ENCODE measurements at places on chromosomes 16 and 17.
A peak's percentile ranks its signal among the peaks of the same experiment; 100 is the strongest.

- no peak for DNase-seq
Measured at GRCh38 chr16:4748682-4749411, 14.5 kb downstream of the DNAAF8 start.

GRCh38 chr17:64155129-64155528, 25.2 kb upstream of the ERN1 start:
- DNase-seq: no peak

DNA sequence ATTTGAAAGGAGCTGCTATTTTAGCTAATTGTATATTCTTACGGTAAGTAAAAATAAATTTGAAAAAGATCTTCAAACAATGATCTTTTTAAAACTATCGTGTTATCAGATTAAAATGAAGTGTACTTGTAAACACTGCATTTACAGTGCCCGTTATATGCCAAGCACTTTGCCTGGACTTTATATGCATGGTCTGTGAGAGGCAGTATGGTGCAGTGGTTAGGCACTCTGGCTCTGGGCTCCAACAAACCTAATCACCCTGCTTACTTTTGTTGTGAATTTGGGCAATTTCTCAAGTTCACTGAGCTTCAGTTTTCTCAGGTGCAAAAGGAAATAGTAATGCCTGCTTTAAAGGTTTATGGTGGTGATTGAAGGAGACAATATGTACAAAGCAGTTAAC, 1.4 kb downstream of the PMP22 start:
- no peak for DNase-seq

DNA sequence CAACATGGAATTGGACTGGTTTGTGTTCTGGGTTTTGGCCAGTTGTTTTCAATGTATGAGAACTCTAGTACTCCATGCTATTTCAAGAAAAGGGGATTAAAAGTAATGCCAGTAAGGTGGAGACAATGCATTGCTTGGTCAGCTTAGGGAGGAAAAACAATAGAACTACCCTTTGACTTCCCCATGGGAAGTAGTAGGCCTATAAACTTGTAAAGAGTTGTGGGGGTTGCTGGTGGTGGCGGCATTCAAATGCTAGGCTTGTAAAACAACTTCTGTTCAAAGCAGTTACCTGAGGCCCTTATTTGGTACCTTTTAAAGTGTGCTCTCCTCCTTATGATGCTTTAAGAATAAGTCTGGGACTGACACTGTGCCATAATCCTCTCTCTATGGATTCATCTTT, 9.4 kb downstream of the MAP3K3 start:
- no peak for DNase-seq

DNA sequence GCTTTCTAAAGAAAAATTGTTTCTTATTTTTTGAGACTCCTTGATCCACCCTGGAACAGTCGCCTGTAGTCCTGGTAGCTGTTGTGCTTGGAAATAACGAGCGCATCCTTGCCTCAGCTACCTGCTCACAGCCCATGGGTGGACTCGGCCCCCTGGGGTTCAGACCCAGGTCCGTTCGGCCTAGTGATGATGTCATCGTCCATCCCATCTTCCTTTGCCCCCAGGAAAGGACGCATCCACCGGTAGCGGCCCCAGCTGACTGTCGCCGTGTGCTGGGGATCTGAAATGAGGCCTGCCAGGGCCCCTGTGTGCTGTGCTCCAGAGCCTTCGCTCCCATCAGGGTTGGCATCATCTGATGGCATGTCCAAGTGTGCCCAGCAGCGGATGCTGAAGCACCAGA, 12.0 kb upstream of the CACNG1 start:
- no peak for DNase-seq

- DNase-seq: no peak
Measured at GRCh38 chr17:28279411-28279810, 39.6 kb upstream of the TMEM97 start.

DNA sequence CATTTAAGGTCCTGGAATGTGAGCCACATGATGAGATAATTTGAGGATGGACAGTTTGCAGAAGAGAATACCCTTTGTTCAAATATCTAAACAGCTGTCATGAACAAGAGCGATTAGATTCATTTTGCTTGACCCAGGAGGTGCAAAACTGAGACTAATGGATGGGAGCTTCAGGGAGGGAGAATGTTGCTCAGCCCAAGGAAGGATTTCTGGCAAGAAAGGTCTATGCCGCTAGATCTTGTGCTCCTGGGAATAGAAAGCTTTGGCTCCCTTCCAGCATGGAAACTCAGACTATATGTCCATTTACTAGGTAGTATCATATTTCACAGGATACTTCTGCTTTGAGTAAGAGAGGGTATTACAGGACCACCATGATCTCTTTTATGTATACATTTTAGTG, 14.8 kb upstream of the CDH11 start:
- no peak for DNase-seq

- no peak for DNase-seq
Measured at GRCh38 chr17:72468841-72469240, 348.0 kb downstream of the SOX9 start.

DNA sequence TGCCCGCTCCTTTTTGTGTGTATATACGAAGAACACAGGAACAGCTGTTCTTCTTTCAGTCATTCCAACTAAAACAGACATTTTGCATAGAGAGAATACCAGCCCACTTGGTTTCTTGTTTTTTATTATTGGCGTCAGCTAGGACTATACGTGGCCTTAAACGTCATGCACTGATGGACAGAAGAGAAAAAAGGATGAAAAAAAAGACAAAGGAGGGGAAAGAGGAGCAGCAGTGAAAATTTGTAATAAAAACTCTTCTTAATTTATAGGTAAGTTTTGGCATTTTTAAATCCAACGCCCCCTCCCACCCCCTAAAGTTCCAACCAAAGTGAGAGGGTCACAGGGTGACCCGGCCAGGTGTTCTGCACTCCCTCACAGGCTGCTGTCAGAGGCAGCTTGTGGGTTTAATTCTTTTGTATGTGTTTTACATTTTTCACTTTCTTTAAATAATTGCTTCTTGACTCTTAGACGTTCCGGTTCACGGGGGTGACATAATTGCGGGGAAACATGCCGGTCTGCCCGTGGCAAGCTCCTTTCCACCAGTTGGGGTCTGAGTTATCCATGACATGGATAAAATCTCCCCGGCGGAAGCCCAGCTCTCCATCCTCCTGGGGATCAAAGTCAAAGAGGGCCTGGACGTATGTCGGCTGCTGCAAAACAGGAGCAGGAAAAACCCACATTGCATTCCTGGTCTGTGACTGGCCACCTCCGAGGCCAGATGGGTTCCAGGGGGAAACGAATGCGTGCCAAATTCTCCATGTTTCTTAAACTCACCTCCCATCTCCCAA, 30.9 kb upstream of the SLC25A19 start:
- DNase-seq: no peak

GRCh38 chr17:77476006-77476405, 335.2 kb downstream of the SEC14L1 start:
- DNase-seq: no peak

GRCh38 chr17:42112552-42113176, at the start of gene DHX58:
TSS of gene DHX58 (minus strand) at chr17:42112714. CDS start at chr17:42111892, 822 bp downstream.
- peak; percentile 41 for DNase-seq

GRCh38 chr16:15523092-15523541, 88.7 kb downstream of the BMERB1 start:
- no peak for DNase-seq

GRCh38 chr16:27700304-27700995, 150.5 kb downstream of the KATNIP start:
- no peak for DNase-seq

- no peak for DNase-seq
Measured at GRCh38 chr16:4787627-4788482, at the start of gene SEPTIN12. TSS of gene SEPTIN12 (minus strand) at chr16:4788345. CDS start at chr16:4787645, 700 bp downstream.

GRCh38 chr17:75371339-75371738, 34.1 kb downstream of the GRB2 start:
- no peak for DNase-seq

DNA sequence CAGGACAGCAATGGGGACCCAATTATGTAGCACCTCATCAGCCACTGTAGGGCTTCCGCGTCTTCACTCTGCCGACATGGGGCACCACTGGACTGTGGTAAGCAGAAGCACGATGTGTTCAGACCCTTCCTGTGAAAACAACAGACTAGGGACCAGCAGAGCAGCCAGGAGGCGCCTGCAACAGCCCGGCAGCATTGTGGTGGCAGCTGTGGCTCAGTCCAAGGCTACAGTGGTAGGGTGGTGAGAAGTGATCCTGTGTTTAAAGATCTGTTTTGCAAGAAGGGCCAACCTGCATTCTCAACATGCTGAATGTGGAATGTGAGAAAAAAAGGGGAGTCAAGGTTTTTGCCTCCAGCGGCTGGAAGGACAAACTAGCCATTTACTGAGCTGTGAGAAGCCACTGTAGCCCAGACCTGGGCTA, 80.8 kb downstream of the GAS7 start:
- DNase-seq: no peak

GRCh38 chr16:79217375-79218011, 383.0 kb downstream of the MAF start:
- DNase-seq: no peak

DNA sequence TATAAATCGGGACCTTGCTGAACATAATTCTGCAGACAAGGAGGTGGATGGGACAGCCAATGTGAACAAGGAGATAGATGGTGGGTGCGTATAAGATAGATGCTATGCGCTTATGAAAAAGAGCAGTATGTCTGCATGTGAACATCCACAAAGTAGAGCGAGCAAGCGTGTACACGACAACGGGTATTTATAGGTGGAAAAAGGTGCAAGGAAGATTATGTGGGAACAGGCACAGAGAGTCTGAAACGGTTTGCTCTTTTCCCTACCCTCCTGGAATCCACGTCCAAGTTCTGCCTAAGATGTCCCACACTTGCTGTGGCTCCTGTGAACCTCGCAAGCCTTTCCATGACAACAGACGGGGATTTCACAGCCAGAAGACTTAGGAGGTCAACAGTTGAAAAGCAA, 43.0 kb downstream of the SNX11 start:
- DNase-seq: no peak

DNA sequence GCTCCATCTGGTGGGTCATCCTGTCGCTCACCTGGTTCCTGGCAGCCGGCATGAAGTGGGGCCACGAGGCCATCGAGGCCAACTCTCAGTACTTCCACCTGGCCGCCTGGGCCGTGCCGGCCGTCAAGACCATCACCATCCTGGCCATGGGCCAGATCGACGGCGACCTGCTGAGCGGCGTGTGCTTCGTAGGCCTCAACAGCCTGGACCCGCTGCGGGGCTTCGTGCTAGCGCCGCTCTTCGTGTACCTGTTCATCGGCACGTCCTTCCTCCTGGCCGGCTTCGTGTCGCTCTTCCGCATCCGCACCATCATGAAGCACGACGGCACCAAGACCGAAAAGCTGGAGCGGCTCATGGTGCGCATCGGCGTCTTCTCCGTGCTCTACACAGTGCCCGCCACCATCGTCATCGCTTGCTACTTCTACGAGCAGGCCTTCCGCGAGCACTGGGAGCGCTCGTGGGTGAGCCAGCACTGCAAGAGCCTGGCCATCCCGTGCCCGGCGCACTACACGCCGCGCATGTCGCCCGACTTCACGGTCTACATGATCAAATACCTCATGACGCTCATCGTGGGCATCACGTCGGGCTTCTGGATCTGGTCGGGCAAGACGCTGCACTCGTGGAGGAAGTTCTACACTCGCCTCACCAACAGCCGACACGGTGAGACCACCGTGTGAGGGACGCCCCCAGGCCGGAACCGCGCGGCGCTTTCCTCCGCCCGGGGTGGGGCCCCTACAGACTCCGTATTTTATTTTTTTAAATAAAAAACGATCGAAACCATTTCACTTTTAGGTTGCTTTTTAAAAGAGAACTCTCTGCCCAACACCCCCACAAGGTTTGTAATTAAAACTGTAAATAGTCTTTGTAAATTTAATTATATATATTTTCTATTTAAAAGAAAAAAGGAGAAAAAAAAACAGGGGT, 1.7 kb downstream of the FZD2 start:
- DNase-seq: no peak

DNA sequence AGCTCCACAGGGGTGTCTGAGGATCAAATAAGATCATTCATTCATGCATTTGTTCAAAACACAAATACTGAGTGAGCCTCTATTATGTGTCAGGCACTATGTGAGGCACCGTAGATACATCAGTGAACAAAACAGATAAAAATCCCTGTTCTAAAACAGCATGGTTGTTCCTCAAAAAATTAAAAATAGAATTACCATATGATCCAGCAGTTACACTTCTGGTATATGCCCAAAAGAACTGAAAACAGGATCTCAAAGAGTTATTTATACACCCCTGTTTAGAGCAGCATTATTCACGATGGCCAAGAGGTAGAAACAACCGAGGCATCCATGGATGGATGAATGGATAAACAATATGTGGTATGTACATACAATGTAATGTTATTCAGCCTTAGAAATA, 15.4 kb downstream of the PIPOX start:
- DNase-seq: no peak

DNA sequence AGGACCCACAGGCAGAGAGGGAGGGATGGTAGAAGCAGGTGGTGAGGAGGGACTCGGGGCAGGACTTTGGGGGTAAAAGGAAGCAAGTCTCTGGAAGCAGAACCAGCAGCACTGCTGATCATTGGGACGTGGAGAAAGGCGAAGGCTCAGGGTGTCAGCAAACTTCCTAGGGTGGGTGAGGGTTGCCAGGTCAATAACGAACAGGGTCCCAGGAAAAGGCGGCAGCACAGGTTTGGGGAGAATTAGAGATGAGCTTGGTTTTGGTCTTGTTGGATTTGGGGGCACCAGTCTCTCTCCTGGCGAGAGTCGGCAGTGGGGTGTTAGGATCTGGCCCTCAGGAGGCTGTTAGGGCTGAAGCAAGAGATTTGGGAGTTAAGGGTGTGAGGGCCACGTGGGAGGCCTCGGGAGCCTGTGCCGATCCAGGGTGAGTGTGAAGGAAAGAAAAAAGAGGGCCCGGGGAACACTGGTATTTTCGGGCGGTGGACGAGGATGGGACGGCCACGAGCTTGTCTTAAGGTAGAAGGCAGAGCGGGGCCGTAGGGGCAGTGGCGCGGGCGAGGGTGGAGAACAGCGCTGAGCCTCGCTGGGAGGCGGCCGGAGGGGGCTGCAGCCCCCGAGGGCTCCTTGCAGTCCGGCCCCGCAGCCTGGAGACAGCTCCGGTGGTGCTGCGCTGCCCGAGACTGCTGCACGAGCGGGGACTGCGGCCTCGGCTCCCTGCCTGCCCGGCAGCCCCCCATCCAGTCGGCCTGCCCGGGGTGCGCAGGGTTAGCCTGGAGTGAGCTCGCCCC, 765 bp upstream of the ADORA2B start:
- no peak for DNase-seq

DNA sequence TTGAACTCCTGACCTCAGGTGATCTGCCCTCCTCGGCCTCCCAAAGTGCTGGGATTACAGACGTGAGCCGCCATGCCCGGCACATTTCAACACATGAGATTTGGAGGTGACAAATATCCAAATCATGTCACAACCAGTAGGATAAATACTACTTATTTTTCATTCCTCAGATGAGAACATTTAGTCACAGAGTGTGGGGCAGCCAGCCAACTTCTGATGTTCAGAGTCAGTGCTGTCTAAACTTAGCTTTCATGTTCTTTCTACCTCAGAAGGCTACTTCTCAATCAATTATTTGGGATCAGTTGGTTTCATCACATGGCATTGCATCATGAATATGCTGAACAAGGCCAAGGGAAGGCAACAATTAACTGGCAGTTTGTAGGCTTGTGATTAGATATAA, 134.5 kb downstream of the CDH13 start:
- no peak for DNase-seq

DNA sequence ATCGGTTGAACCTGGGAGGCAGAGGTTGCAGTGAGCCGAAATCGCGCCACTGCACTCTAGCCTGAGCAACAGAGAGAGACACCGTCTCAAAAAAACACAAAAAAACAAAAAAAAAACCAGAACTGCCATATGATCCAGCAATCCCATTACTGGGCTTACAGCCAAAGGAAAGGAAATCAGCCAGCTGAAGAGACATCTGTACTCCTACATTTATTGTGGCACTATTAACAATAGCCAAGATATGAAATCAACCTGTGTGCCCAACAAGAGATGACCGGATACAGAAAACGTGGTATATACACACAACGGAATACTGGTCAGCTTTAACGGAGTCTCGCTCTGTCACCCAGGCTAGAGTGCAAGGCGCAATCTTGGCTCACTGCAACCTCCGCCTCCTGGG, 14.6 kb downstream of the FANCA start:
- DNase-seq: no peak
